ENCODE measurements at places on chromosomes 5 and 9. TPM values are rescaled to one million over a fixed set of nuclear protein-coding genes. Genes with fewer than 3 reads are reported as not detected.

GRCh38 chr5:34827588-34828506 lies 11.1 kb upstream of the TTC23L start:
- no peak for DNase-seq

The TNFSF15 gene
- under 0.01 TPM for total RNA-seq

DNA sequence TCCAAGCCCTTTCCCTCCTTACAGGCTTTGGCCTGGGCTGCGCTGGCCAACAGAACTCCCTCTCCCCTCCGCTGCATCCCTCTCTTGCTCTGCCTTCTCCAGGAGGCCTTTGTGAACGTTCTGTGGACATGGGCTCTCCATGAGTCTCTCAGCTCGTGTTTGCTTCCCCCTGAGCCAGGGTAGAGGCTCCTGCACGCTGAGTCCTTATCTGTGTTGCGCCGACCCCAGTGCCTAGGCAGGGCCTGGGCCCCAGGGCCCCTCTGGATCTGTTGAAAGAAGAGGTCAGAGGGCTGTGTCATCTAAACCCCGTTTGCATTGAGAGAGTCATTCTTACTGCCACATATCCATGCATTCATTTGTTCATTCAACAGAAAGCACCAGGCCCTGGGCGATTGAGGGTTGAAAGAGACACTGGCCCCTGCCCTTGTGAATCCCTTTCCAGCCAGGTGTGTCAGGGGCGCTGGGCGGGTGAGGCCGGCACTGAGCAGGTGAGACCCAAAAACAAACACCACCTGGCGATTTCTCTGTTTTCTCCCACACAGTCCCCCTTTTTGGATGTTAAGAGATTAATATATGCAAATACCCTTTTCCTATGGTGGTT lies 111.2 kb upstream of the IER5L start:
- no peak for DNase-seq

DNA sequence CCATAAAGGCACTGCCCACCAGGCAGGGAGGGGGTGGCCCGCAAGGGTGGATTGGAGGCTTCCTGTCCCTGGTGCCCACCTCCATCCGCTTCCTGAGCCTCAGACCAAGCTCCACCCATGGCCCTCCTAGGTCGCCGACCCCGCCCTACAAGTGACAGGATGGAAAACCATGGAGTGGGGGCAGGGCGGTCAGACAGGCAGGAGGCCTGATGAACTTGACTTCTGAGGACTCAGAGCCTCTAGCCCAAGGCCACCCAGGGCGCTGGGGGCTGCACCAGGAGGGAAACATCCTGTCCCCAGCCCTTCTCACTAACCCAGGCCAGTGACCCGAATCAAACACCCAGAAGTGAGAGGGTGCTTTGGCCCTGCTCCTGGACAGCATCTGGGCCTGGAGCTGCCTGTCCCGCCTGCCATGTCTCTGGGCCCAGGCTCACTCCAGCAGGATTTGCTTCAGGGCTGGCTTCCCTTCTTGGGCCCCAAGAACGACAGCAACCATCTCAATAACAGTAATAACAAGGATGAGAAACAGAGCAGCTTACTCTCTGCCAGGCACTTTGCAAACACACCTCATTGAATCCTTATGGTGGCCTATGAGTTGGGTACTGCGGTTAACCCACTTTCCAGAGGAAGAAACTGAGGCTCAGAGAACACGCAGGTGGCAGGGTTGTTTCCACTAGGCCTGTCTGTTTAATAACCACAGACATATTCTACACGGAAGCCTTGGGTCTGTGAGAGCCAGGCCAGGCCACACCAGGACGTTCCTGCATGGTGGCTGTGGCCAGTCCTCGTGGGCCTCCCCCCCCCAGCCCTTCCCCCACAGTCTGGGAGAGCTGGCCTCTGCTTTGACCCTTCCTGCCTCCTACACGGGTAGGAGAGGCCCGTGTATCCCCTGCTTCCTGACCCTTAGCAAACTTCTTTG lies 4.4 kb upstream of the ST6GALNAC6 start:
- no peak for DNase-seq

- DNase-seq: no peak
These were observed 369.6 kb downstream of the CYLC2 start for GRCh38 chr9:103364753-103365152.

DNA sequence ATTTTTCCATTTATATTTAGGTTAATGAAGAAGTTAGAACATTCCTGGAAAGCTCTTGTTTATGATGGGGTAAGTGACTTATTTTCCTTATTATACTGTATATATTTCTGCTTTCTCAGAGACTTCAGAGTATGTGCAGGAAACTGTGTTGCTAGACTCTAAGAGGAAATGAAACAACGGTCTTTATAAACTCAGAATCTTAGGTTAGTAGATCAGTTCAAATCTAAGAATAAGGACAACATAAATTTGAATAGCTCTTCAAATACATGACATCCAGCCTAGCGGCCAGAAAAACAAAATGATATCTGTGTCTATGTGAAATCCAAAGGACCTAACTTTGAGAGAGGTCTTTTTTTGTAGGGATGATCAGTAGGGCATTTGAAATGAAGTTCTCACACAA lies 94.3 kb downstream of the PRKACG start:
- peak; percentile 20 for DNase-seq

The ADGRV1 gene
- 0.27 TPM for total RNA-seq

All from hematopoietic multipotent progenitor cell (in vitro differentiated cells).